ENCODE measurements at places on chromosomes 4 and X. TPM values are rescaled to one million over a fixed set of nuclear protein-coding genes. Genes with fewer than 3 reads are reported as not detected.

Gene SLC4A4
- 61.1 TPM for total RNA-seq

Gene CT45A1
- not detected for total RNA-seq

Gene PPP2R2C
- total RNA-seq, result 111 TPM

Gene TRIM60
- not detected for total RNA-seq

Gene OPN1MW3
- not detected for total RNA-seq

Gene AFF2
- total RNA-seq, result 126 TPM

Gene GBA3
- total RNA-seq, result 0.23 TPM

Gene PLP2
- total RNA-seq, result 3.5 TPM

Measured in diencephalon (tissue), 1 donor.